Activated B cell treated with CpG ODN at 0.5 μM for 24 hours (primary cell): ENCODE measurements at places on chromosomes 11 and 22. TPM values are rescaled to one million over a fixed set of nuclear protein-coding genes. Genes with fewer than 3 reads are reported as not detected.

Gene B4GAT1
- total RNA-seq, result 1.9 TPM in 2 replicates

Gene NUP98
- total RNA-seq, result 98.0 and 117 TPM in 2 replicates

Gene KIAA1671
- 0.02 and 0.04 TPM in 2 replicates for total RNA-seq

Gene NXPE2
- not detected in 2 replicates for total RNA-seq

Gene POLD4
- total RNA-seq, result 166 and 169 TPM in 2 replicates

Gene GRAMD1B
- 12.4 and 15.0 TPM in 2 replicates for total RNA-seq

Gene MIAT
- 6.6 and 7.3 TPM in 2 replicates for total RNA-seq

Gene RTL10
- total RNA-seq, result 9.1 and 12.1 TPM in 2 replicates

Gene DNAL4
- 7.7 and 8.4 TPM in 2 replicates for total RNA-seq

Gene MPZL3
- total RNA-seq, result 2.9 and 3.7 TPM in 2 replicates

Gene ZNF280A
- not detected in 2 replicates for total RNA-seq

Gene KCNK4
- total RNA-seq, result 0.24 and 0.44 TPM in 2 replicates

Gene CRYBB2
- total RNA-seq, result not detected in 2 replicates

Gene PHOX2A
- not detected in 2 replicates for total RNA-seq

Gene CNGA4
- total RNA-seq, result 0.20 and 0.22 TPM in 2 replicates

Gene ADAMTS15
- not detected in 2 replicates for total RNA-seq

Gene DERL3
- 15.4 and 18.3 TPM in 2 replicates for total RNA-seq

Gene SLC5A4
- total RNA-seq, result not detected in 2 replicates

Gene FREY1
- total RNA-seq, result 3.9 and 4.6 TPM in 2 replicates

Gene PATE2
- not detected in 2 replicates for total RNA-seq

Gene PKNOX2
- not detected in 2 replicates for total RNA-seq

Gene MS4A12
- not detected in 2 replicates for total RNA-seq

Gene PRODH
- not detected in 2 replicates for total RNA-seq

Gene NTM
- not detected in 2 replicates for total RNA-seq

Gene RAB38
- 0.24 and 0.46 TPM in 2 replicates for total RNA-seq

Gene OOSP4A
- total RNA-seq, result not detected in 2 replicates

Gene NCR3LG1
- 1.1 TPM in 2 replicates for total RNA-seq

Gene TEAD1
- 0.07 and 0.12 TPM in 2 replicates for total RNA-seq

Gene CYTH4
- 37.2 and 40.3 TPM in 2 replicates for total RNA-seq

Gene PPP1CA
- 349 and 354 TPM in 2 replicates for total RNA-seq

Gene VWCE
- total RNA-seq, result 0.76 and 1.3 TPM in 2 replicates

Gene SMTNL1
- total RNA-seq, result not detected in 2 replicates

Gene SHANK2
- 0.24 and 0.56 TPM in 2 replicates for total RNA-seq

Gene TCF20
- 52.0 and 62.1 TPM in 2 replicates for total RNA-seq

Gene FHIP1B
- 27.7 and 32.8 TPM in 2 replicates for total RNA-seq

Gene INPP5J
- total RNA-seq, result 0.12 and 0.16 TPM in 2 replicates

Gene NNMT
- not detected in 2 replicates for total RNA-seq

Gene MMP7
- not detected in 2 replicates for total RNA-seq

Gene CAVIN3
- total RNA-seq, result 0.55 TPM in 1 of 2 replicates, not detected in the other

Gene IGLL1
- total RNA-seq, result not detected in 2 replicates

Gene BIRC3
- total RNA-seq, result 236 and 270 TPM in 2 replicates

Gene C11orf42
- total RNA-seq, result not detected in 2 replicates

Gene SLC22A8
- not detected in 2 replicates for total RNA-seq

Gene SCGB2A2
- total RNA-seq, result not detected in 2 replicates

Gene AKIP1
- 7.1 and 9.0 TPM in 2 replicates for total RNA-seq

Gene CHRDL2
- not detected in 2 replicates for total RNA-seq
